Stimulated activated CD4-positive, alpha-beta T cell treated with anti-CD3 and anti-CD28 coated beads, TNF-alpha, amount 100 ng/mL, for 1 hour (primary cell): ENCODE measurements at places on chromosomes 2 and 18.

DNA sequence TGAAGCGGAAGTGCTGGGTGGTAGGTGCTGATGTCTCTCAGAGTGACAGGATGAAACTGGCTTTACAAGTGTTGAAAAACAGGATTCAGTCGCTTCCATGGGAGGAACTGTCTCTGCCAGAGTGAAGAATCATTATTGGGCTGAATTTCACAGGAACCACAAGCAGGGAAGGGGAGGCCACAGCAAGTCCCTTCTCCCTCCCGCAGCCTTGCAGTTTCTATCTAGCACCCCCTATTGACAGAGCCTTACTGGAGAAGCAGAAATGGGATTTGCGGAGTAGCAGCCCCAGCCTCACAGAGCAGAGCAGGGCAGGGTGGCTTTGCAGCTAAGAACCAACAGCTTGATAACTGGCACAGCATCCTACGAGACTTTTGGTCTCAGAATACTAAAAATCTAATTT, 33.3 kb upstream of the RMP24 start:
- no peak for DNase-seq

DNA sequence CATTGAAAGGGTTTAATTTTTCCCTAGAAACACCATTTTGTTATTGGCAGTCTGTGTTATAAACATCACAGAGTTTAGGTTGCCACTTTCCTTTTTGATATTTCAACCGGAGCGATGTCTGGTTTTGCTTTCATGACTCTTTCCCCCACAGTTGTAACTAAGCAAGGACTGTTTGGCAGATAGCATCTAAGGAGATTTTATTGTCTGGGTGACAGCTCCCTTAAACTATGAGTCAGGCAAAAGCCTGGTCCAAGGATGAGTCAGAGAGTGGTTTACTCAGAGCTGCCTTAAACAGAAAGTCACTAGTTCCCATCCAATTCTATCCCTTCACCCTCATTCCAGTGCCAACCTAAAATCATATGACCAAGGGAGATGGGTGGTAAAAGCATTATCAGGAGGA, 341.6 kb upstream of the VWC2L start:
- DNase-seq, result no peak

DNA sequence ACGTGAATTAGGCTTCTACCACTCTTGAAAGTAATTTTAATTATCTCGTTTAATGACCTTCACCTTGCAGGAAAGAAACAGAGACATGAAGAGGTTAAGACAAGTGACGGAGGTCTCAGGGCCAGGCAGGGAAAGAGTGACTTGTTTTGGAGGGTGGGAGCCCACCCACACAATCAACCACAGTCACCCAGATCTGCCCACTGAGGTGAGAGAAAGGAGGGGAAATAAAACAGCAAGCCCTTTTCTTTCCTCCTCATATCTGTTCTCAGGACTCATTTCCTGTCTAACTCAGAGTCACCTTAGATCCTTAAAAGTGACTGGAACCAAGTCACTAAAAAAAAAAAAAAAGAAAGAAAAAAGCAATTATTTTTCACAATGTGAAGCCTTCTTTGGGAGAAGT, 26.8 kb downstream of the ATP8B1 start:
- no peak for DNase-seq

GRCh38 chr2:139281124-139281523, 500.9 kb upstream of the NXPH2 start:
- DNase-seq, result no peak

DNA sequence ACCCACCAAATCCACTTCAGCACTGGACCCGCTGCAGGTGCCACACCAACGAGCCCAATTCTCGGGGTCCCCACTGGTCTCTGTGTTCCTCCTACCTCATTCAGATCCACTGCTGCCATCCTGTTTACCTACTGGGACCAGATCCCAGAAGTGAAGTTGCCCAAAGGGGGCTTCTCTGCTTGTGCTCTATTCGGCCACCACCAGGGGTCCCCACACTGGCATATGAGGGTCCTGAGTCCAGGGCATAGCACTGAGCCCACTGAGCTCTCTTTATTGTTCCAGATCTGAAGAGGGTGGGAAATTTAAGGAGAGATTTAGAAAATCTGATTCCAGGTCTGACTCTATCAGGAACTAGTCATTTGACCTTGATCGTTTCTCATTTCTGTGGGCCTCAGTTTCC, 2.4 kb downstream of the GPR45 start:
- DNase-seq, result no peak
